ENCODE measurements at places on chromosomes 3 and 15.
A peak's percentile ranks its signal among the peaks of the same experiment; 100 is the strongest.

- DNase-seq: no peak
These were observed 8.6 kb downstream of the GPX1 start for GRCh38 chr3:49349348-49350114.

DNA sequence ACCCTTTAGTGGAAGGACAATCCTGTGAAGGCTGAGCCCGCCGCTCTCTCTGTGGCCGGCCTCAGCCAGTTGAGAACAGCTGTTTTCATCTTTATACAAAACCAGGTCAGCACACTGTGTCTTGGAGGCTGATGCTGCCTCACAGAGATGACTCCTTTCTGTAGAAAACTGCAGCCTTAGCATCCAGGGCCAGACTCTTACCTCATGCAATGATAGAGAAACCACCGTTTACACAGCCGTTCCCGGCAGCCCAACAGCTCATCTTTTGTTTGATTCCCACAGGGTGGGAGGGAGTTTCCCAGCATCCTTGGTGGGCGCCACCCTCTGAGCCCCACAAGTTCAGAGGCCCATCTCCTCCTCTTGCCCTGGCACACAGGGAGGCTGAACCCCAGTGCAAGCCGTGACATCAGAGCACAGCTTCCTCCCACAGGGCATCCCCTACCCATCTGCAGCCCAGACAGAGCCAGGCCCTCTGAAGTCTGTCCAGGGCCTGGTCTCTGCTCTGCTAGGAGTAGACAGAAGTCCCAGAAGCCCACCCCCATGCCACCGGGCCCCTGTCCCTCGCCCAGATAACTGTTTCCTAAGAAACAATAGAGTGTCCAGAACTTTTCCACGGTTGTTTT, 105.0 kb downstream of the LRRK1 start:
- peak; percentile 51 for DNase-seq

- DNase-seq: no peak
These were observed 458.9 kb downstream of the FHIT start for GRCh38 chr3:60792249-60792852.

- no peak for DNase-seq
These were observed 43.6 kb upstream of the DIPK2A start for GRCh38 chr3:143928056-143928455.

DNA sequence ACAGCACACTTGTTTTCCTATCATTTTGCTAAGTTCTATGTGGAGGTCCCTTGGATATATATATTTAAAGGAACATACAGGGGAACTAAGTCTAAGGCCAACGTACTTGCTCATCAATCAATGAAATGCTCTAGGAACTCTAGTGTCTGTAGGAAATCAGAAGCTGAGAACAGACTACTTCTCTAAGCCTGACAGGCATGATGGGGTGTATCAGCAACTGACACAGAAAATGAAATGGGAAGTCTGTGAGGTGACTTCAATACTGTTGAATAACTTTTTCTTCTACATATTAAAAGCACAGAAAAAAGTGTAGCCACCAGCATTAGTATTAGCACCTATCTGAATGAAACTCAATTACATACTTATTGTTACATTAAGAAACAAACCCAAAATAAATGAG, 56.9 kb upstream of the CSPG5 start:
- no peak for DNase-seq

- DNase-seq: no peak
These were observed 28.5 kb upstream of the PTPRG start for GRCh38 chr3:61532739-61533500.

DNA sequence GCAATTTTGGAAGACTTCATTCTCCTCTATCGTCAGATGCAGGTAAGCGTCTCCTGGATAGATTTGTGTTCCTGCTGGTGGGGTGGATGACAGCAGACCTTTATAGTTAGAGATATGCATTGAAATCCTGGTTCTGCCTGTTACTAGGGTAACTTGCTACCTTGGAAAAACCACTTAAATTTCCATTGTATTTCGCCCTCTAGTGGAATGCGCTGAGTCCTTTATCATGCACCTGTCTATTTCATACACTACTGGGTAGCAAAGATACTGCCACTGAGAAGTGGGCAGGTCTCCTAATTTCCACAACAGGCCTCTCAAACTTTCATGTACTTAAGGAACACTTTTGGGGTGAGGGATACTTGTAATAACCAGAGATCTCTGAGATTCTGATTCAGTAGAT, 209.5 kb upstream of the SUCLG2 start:
- no peak for DNase-seq

DNA sequence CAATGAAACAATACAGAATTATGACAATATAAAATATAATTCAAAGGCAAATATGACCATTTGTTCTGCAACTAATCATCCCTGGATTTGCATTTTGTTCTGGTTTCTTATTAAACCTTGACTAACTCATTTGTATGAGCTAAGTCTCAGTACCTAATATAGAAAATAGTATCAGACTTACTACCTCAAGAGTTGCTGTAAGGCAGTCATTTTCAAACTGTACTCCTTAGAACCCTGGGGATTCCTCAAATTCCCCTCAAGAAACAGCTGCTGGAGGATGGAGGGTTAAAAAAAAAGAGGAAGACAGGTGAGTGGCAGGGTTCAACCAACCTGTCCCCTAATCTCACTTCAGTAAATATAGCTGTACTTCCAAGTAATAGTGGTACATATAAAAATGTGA, 11.1 kb downstream of the ZBTB11 start:
- DNase-seq: no peak

GRCh38 chr3:160098261-160098908, 109.8 kb downstream of the IL12A start:
- DNase-seq: no peak

DNA sequence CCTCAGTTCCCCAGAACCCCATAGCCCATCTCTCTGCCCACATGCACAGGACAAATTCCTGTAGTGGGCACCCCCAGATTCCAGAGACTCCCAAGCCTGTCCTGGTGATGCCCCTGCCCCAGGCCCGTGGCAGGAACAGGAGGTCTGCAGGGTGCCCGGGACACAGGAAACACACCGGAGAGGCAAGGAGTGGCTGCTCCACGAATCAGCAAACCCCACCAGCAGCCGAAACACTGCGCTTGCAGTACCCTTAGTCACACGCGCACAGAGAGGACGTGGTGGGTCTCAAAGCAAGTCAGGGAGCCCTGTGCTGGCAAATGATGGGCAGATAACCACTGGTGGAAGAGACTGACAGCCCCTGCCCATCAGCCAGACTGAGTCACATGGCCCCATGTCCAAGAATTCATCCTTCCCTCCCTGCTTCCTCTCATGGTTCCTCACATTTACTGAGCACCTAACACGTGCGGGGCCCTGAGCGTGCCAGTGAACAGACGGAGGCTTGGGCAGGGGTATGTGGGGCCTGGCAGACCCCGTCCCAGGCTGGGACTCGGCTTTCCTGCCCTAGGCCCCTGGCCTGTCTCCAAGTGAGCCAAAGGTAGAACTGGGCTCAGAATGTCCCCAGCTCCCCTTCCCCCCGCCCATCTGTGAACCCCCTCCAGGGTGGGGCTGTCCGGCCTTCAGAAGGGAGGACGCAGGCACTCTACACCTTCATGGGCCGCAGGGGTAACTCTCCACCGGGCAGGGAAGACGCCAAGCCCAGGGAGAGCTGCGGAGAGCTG, 130.4 kb upstream of the IQSEC1 start:
- DNase-seq: no peak

DNA sequence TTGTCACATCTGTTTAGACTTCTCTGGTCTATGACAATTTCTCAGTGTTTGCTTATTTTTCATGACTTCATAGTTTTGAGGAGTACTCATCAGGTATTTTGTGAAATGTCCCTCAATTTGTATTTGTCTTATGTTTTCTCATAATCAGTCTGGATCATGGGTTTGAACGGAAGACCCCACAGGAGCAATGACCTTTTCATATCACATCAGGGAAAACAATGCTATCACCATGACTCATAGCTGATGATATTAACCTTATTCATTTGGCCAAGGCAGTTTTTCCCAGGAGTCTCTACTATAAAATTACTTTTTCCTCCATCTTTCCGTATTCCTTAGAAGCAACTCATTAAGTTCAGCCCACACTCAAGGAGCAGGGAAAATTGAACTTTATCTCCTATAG, 32.7 kb downstream of the AADACL2 start:
- DNase-seq: no peak

GRCh38 chr3:193344486-193344885, 34.1 kb downstream of the ATP13A5 start:
- no peak for DNase-seq

DNA sequence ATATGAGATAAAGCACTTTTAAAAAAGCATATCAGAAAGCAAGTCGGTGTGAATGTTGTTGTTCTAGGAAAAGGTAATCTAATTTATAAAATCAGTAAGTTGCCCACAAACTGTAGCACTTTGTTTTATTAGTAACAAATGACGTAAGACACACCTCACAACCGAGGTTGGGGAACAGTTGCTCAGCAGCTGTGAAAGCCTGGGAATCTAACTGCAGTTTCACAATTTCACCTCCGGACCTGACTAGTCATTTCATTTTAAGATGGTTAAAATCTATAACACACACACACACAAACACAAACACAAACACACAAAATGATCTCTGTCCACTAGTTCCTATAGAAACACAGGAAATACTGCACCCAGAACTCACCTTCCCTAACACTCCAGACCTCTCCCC, 406.7 kb upstream of the NR2F2 start:
- no peak for DNase-seq

DNA sequence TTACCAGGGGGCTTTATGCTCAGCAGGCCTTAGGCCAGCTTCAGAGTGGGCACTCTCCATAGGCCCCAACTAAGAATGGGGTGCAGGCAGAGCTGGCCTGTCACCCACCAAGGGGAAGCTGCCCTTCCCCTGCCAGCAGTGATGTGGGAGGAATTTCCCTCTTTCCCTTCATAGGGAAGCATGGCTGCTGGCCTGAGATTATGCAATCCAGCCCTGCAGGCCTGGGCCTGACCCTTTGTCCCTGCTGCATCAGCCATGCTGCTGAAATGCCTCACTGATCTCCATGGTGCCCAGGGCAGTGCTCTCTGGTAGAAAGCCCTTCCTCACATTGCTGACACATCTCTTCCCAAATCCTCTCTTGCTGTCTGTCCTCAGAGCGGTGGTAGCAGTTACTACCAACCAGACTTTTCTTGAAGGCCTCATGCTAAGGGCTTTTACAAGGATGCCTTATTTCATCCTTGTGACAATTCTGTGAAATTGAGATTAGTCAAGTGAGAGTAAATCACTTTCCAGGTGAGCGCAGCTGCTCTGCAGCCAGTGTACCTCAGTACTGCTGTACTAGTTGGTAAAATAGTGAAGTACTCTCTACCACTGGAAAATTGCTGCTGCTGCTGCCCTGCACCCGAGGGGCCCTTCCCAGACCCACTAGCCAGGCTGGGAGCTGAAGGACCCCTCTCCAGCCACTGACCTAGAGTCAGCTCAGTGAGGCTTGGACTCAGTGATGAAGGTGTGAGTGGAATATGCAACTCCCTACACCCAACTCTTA, 33.8 kb downstream of the MRAS start:
- DNase-seq: peak; percentile 63

DNA sequence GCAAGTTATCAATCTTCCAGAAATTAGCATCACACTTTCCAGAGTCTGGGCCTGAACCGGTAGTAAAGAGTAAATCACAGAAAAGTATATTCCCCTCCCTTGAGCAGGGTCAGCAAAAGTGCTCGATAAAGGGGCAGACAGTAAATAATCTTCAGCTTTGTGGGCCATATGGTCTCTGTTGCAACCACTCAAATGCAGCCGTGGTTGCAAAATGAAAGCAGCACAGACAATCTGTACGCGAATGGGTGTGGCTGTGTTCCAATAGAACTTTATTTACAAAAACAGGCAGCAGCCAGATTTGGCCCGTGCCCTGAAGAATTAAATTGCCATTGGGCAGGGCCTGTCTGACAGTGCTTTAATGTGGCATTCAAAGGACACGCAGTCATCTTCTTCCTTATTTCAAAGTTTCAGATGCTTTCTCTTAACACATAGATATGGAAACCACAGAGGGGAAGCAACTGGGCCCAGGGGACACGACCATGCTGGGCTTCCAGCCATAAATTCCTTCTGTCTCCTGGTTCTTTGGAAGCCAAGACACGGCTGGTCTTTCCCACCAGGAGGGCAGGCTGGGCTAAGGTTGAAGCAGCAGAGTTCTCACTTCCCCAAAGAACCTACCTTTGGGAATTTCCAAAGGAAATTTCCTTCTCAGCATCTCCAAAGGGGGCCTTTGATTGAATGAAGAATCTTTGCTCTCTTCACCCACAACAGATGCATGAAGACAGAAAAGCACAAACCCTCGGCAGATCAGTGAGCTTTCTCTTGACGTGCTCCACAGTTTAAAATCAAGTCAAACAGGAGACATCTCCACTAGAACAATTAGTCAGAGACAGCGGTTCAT, 489.8 kb upstream of the PROK2 start:
- DNase-seq: peak; percentile 34

GRCh38 chr3:193650585-193650984, 57.6 kb downstream of the OPA1 start:
- no peak for DNase-seq

DNA sequence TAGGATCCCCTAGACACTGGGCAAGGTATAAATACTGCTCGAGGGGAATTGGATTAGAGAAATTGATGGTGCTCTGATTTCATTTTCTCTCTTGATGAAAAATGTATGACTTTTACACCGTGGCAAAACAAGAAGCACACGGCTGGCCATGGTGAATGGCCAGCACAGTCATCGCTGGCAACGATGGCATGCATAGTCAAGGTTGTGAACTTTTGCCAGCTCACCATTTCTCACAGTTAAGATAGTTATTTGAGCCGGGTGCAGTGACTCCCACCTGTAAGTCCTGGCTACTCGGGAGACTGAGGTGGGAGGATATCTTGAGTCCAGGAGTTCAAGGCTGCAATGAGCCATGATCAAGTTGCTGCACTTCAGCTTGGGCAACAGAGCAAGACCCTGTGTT, 95.4 kb downstream of the HMG20A start:
- DNase-seq: no peak

DNA sequence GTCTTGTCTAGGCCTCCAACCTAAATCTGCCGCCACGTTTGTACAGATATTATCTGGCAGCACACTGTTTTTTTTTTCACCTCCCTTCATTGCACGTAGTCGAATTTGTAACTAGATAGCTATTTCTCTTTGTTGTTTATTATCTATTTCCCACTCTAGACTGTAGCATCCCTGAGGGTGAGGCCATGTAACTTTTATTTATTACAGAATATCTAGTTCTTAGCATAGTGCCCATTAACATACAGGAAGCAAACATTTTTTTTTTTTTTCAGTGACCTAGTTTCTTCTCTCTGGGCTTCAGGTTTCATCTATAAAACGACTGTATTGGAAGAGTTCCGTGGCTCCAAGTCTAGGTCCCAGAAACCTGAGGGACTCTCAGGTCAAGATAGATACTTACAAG, 354.3 kb downstream of the FGF12 start:
- no peak for DNase-seq
